Activated T-helper 1 cell treated with Interleukin-2 at 50 U/mL for 16 hours (primary cell): ENCODE measurements at places on chromosomes 2 and 18.

DNA sequence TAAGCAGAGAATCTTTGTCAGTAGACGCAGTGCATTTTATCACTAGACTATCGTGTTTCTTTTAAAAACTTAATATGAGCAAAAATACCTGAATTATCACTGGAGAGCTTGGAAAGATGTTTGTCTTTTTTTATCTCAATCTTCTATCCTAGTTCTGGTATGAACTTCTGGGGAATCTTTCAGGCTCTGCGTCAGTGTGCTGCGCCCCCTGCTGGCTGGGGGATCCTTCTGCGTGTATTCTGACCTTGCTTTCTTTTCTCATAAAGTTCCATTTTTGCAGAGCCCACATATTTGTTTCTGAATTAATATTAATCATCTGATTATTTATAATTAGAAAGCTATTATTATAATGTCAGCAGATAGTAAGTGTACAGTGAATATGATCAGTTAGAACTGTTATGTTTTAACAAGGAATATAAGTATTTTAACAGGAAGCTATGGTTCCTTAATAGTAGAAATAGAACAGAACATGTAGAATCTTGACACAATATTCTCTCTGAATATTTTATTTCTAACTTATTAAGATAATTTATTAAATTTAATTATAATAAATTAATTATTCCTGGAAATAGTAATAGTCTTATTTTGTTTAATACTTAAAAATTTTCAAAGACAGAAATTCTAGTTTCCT lies 945.0 kb upstream of the CRIM1 start:
- DNase-seq, result no peak

DNA sequence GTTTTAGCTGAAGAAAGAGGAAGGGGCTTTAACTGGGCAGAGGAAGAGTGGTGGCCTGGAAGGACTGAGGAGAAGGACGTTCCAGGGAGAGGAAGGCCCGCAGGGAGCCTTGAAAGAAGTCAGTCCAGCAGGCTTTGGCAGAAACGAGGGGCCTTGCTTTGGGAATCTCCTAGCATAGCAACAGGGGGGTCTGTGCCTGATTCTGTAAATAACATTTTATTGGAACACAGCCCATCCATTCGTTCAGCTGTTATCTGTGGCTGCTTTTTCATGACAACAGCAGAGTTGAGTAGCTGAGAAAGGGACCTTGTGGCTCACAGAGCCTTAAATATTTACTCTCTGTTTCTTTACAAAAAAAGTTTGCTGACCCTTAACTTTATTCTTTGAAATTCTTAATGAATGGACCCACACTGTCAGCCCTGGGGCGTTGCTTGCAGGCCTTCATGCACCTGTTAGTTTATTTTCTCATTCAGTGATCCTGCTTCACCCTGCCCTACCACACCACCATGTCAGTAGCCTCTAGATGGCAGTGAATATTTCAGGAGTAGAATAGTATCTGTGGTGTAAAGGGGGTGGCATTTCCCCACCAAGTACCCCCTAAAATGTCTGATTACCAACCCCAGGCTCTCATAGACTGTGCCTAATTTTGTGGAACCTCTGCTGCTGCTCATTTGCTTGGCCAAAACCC lies 61.0 kb downstream of the MGAT5 start:
- DNase-seq, result no peak

- no peak for DNase-seq
Observed at GRCh38 chr2:44943693-44944101, 2.2 kb downstream of the SIX3 start.

GRCh38 chr2:224272237-224272910 lies 129.5 kb downstream of the FAM124B start:
- DNase-seq, result no peak

GRCh38 chr2:144079803-144080202 lies 440.1 kb downstream of the ZEB2 start:
- DNase-seq, result no peak

DNA sequence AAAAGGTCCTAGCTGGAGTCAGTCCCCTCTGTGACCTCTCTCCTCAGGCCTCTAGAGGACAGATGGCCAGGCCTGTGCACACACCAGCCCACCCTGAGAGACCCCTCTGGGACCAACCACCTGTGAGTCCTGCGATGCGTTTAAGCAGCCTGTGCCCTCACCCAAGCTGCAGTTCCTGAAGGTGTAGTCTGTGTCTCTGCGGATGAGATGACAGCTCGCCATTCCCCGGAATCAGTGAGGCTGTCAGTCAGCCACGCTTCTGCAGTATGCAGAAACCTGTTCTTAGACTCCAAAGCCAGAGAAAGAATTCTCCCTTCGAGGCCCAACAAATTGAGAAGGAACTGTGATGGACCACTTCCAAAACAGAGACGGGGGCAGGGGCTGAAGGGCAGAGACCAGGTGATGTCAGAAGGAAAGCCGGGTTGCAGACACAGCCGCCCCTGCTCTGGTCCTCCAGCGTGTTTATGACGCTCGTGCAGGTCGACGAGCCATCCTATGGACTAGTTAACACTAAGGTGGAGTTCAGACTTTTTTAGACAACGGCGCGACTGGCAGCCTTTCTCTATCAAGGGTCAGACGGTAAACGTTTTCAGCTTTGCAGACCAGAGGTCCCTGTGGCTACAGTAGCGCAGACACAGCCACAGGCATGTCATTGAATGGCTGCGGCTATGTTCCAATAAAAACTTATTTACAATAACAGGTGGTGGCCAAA lies 10.2 kb downstream of the MTERF4 start:
- no peak for DNase-seq

DNA sequence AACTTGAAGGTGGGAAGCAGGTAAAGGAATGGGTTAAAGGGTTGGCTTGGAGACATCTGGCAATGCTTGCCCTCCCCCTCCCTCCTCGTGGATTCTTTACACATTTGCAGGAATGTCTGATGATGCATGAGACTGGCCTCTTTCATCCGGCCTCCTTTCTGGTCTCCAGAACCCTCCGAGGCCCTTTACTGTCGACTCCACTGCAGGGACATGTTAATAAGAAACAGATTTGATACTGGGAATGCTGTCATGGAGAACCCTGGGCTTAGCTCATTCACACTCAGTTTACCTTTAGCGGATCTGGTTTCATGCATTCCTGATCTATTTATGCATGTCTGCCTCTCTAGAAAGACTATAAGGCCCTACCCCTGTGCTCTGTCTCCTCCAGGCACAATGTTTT lies 238.7 kb downstream of the TGIF1 start:
- DNase-seq, result no peak

GRCh38 chr2:175687465-175687864 lies 314.6 kb downstream of the LNPK start:
- DNase-seq, result no peak

DNA sequence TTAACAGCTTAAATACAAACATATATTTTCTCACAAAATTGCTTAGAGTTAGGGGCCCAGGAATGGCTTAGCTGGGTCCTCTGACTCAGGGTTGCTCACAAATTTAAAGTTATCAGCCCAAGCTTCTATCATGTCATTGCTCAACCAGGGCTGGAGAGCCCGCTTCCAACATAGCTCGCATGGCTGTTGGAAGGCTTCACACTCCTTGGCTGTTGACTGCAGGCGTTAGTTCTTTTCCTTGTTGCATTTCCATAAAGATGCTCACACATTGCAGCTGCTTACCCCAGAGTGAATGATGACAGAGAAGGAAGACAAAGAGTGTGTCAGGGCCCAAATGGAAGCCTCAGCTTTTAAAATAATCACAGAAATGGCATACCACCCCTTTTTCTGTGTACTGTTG lies 62.9 kb upstream of the TFPI start:
- no peak for DNase-seq

GRCh38 chr2:25664183-25664964 lies 9.0 kb downstream of the DTNB start:
- DNase-seq, result no peak

DNA sequence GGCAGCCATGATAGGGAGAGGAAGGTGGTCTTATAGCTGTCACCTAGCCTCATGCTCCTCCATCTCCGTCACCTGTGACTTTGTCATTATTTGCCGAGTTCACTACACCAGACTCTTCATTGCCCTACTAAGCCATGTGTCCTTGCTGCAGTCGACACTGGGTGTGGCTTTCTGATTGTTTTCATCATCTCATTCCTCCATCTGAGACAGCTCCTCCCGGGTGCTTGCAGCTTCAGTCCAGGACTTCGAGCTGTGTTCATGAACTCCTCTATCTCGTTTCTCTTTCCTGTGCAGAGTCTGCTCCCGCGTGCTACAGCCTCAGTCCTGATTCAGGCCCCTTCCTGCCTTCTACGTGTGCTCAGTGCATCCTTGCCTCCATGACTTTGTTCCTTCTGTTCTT lies 295.1 kb upstream of the TNP1 start:
- DNase-seq, result no peak

- DNase-seq, result no peak
Observed at GRCh38 chr18:8908792-8909510, 193.5 kb upstream of the NDUFV2 start.
